GM12865 (cell line): ENCODE measurements at places on chromosomes 13 and 19.

GRCh38 chr19:49364083-49364737, 533 bp downstream of the DKKL1 start:
- DNase-seq: no peak

DNA sequence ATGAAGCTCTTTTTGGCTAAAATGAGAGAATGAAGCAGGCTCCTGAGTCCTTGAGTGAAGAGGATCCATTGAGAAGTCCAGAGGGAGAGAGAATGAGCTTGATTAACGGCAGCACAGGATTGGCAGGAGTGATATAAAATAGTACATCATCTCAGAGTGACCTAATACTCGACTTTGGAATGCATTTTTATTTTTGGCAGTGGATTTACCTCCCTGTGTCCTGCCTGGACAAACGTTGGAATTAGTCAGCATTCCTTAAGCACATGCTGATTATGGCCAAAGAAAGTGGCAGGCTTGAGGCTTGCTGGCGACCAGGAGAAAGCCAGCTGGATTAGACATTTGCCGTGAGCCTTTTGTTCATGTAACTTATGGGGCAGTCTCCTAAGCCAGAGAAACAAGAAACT, 22.9 kb downstream of the LRCH1 start:
- DNase-seq: no peak

- DNase-seq: peak; percentile 88
Observed at GRCh38 chr19:11375143-11375948, 880 bp downstream of the SWSAP1 start.

DNA sequence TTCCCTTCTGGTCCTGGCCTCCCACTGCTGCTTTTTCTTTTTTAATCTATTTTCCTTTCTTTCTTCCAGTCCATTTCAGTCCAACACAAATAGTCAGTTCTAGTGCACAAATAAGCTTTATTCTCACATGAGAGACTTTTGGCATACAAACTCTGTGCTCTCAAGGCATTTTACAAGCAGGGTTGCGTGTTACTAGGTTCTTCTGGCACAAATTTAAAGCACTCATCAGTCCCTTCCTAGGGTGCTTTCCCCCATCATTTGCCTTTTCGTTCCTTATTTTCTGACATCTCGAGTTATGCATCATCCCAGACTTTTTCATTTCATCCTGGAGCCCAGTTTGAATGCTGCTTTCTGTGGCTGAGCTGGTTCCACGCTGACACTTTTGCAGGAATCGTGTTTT, 29.8 kb upstream of the IL17D start:
- DNase-seq: no peak

DNA sequence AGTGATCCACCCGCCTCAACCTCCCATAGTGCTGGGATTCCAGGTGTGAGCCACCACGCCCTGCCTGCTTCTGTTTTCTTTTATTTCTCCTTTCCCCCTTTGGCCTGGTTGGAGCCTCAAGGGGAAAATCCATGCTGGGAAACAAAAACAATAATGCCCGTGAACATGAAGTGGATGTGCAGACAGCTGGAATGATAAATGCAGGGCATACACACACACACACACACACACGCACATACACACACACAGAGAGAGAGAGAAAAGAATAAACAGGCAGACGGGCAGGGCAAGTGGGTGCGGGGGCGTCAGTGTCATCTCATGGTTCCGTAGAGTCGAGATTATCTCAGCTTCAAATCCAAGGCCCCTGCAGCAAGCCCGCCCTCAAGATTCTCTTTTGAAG, 4.4 kb upstream of the PLEKHF1 start:
- no peak for DNase-seq

DNA sequence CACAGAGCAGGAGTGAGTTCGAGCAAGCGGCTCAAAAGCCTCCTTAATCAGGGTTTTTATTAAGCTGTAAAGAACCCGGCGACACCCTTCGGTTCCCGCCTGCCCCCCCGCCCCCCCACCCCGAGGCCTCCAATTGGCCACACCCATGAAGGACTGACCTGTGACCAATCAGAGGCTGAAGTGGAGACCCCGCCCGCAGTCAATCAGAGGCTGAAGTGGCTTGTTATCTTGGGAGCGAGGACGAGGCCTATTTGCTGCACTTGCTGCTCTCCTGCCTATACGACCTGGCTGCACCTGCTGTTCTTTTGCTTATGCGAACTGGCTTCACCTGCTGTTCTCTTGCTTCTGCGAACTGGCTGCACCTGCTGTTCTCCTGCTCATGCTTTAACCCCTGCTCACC, 844.9 kb downstream of the OLFM4 start:
- no peak for DNase-seq

GRCh38 chr19:14954071-14954655, 12.9 kb downstream of the OR7C2 start:
- peak; percentile 5 for DNase-seq

- peak; percentile 11 for DNase-seq
Observed at GRCh38 chr13:51148952-51149573, 38.0 kb upstream of the C13orf42 start.

GRCh38 chr13:58876473-58876872, 1244.9 kb downstream of the PCDH17 start:
- no peak for DNase-seq

DNA sequence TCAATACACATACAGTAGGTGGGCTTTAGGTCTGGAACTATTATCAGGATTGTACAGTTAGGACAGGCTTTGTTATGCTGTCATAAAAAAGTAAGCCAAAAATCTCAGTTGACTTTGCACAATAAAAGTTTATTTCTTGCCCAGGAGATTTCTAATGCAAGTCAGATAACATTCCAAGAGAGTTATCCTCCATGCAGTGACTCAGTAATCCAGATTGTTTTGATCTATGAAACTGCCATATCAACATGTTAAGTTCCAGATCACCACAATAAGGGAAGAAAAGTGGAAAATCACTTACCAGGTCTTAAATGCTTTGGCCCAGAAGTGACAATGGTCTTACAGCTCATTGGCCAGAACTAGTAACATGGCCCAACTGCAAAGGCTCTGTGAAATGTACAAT, 636.2 kb upstream of the KLF12 start:
- no peak for DNase-seq

- DNase-seq: peak; percentile 72
Observed at GRCh38 chr13:24267274-24267673, 42.1 kb upstream of the C1QTNF9 start.

- DNase-seq: no peak
Observed at GRCh38 chr19:41564515-41565378, 11.2 kb upstream of the CEACAM21 start.

DNA sequence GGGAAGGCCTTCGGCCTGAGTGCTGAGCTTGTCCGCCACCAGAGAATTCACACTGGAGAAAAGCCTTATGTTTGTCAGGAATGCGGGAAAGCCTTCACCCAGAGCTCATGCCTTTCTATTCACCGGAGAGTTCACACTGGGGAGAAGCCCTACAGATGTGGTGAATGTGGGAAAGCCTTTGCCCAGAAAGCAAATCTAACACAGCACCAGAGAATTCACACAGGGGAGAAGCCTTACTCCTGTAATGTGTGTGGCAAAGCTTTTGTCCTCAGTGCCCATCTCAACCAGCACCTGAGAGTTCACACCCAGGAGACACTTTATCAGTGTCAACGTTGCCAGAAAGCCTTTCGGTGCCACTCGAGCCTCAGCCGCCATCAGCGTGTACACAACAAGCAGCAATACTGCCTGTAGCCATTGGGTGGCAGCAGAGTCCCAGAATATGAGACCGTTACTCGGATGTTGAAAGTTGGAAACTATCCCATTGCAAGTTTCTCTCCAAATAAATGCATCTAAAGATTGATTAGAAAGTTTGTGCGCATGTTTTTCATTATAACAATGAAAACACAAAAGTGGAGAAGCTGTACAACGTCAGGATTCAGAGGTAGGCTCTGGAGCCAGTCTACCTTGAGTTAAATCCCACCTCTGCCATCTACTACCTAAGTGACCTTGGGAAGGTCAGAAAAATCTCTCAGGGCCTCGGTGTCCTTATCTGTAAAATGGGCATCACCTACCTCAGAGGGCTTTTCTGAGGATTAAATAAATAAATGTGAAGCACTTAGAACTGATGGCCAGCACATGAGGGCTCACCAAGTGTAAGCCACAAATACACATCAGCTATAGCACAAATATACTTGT, 21.1 kb downstream of the ZNF473 start:
- no peak for DNase-seq

DNA sequence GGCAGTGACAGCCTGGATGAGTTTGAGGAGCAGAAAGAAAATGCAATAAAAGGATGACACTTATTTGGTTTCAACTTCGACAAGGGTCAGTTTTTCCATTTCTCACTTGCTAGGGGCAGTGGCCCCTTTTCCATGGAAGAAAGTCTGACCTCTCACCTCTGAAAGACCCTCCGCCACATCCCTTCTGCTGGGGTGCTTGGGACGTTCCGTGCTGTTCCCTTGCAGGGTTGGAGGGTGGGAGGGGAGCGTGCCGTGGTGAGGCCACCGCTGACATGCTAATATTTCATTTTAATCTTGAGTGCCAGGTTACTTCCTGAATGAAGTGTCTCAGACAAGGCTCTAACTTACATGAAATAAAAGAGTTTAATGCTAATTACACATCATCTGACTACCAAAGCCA, 5.2 kb upstream of the ZNF536 start:
- DNase-seq: no peak

DNA sequence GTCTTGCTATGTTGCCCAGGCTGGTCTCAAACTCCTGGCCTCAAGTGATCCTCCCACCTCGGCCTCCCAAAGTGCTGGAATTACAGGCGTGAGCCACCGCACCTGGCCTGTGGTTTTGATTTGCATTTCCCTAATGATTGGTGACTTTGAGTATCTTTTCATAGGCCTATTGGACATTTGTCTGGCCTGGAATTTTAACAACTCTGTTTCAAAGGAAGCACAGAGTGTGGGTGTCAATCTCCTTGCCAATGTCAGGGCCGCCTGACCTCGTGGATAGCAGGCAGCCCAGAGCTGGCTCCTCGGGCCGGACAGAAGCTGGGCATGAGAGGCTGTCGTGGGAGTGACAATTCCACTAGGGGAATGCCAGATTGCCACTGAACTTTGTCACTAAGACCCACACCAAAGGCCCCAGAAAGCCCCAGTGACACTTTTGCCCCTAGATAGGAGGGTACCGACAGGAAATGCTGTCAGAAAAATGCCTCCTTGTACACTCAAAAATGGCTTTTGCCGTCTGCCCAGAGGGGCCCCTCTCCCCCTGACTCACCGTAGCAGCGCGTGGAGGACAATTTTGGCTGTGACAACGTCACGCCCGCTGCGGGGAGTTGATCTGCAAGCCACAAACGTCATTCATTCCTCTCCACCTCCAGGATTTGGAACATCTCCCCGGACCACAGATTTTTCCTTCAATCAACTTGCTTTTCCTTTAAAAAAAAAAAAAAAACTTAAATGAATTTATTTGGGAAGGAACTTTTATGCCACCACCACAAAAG, 11.7 kb upstream of the ADGRE5 start:
- DNase-seq: peak; percentile 85

DNA sequence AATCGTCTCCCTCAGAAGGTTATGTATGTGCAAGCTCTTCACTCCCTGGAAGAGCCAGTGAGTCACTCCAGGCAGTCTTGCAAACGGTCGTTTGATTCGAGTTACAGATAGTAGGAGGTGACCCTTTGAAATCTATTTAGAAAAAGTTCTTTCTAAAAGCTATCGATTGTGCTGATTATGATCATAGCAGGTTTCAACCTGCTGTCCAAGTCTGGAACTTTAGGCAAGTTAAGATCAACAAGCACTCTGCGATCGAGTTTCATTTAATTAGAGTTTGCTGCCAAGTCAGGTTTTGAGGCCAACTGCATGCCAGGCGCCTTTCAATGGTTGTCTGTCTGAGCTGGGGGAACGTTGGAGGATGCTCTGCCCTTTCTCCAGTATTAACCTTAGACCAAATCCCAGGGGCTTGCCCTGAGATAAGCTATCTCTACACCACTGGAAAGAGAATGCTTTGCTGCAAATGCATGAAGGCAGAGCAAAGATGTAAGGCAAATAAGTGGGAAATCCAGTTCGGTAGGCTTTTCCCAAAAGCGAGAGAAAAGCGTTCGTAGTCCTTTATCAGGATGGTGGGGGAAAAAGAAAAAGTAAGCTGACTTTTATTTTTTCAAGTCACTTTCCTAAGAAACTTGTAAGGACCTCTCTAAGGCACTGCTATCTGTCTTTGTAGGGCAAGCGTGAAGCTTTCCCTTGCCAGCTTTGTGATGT, 287.5 kb downstream of the ATP8A2 start:
- DNase-seq: no peak

DNA sequence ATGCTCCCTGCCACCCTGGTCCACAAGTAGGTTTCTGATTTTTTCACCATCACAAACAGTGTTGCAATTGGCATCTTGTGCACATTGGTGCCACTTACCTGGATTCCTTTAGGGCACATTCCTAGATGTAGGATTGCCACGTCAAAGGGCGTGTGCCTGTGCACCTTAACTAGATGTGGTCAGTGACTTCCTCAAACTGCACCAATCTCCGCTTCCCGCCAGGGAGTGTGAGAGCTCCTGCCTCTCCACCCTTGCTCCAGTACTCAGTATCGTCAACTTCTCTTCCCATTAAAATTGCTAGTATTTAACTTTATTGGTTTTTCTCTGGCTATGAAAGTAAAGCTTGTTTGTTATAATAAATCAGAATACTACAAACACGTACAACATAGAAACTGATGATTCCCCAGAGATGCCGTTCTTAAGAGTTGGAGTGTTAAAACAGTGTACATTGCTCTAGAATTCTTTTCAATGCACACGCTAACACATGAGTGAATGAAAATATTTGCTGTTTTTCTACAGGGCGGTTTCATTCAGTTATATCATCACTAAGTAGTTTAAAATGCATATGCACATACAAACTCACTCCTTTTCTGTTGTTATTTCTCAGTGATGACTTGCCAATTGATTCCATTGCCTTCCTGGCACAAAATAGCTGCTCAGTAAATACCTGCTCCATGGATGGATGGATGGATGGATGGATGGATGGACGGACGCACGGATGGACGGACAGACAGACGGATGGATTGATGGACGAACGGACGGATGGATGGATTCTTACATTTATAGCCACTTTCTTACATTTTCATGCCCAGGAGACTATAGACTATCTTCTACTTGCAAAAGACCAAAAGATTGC, 23.4 kb downstream of the CCNE1 start:
- no peak for DNase-seq

DNA sequence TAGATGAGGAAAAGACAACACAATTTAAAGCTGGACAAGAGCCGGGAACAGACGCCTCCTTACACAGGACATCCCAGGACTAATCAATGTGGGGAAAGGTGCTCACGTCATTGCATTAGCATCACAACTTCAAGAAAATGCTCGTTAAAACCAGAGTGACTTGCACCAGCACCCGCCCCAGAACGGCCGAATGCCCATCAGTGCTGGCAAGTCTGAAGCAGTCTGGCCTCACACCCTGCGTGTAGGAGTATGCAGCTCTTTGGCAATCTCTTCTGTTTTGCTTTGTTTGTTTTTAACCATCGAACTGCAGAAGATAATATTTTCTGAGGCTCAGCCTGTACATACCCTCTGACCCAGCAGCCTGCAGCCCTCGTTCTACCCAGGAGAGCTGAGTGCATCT, 44.8 kb upstream of the LDLR start:
- DNase-seq: no peak

- no peak for DNase-seq
Observed at GRCh38 chr13:74158028-74158427, 23.8 kb upstream of the KLF12 start.

- no peak for DNase-seq
Observed at GRCh38 chr13:111153977-111154332, 38.8 kb downstream of the ARHGEF7 start.
